ENCODE measurements at places on chromosomes 6 and 20.

- no peak for DNase-seq
These were observed 302.7 kb downstream of the RFPL4B start for GRCh38 chr6:112649853-112650252.

DNA sequence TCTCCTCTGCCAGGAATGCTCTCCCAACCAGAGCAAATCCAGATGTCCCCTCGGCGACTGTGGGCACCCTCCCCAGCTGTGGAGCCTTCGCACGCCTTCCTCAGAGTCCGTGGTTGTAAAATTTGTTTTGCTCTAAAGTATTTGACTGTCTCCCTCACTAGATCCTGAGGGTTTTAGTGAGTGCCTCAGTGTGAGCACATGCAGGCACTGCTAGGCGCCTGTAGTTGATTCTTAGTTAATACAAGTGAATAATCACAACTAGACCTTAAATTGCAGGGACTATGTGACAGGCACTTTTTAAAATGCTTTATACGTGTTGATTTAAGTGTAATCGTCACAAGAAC lies 680 bp upstream of the MTCH1 start:
- no peak for DNase-seq

DNA sequence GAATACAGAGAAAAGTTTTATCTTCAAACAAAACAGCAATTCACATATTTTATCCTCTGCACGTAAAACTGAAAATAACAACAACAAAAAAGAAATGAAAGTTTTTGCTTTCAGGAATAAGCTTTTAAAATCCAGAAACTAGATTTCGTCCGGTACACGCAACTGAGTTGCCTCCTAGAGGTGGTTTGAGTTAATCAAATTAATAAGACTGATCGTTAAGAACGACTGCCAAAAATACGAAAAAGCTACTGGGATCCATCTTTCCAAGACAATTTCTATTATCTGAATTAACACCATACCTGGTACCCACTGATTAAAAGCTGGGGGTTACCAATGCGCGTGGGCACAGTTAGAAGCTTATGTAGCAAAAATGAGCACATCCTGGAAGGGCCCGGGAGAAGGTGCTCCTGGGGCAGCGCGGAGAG lies 669 bp downstream of the PDCD2 start:
- DNase-seq = no peak

- DNase-seq = no peak
These were observed 25.1 kb downstream of the ACOT13 start for GRCh38 chr6:24692003-24692402.

- DNase-seq = no peak
These were observed 89.9 kb downstream of the CDS2 start for GRCh38 chr20:5216663-5217062.

DNA sequence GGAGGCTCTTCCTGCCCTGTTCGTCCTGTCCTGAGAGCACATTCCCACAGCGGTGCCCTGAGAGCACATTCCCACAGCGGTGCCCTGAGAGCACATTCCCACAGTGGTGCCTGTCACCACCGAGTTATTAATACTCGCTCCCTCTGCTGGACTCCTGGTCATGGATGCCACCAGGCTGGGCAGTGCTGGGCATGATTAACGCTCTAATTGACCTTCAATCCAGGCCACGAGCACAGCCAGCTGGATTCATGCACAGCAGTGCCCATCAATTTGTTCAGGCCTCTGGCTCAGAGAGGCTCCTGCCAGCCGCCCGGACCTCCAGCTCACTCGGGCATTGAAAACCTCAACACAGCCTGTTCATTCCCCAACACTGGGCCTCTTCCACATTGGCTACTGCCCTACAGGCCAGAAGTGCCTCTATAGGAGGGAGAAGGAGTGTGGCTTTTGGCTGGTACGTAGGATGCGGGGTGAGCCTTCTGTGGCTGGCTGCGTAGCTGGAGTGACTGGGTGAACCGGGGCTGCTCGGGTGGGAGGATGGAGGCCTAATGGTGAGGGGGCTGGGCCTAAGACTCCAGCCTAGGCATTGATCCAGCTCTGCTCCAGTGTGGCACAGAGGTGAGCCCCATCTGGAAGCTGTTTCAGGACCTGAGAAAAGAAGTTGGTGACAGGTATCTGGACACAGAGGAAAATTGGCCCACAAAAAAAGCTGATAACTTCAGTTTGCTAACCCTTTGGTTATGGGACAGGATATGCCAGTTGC lies 9.3 kb downstream of the IP6K3 start:
- no peak for DNase-seq

DNA sequence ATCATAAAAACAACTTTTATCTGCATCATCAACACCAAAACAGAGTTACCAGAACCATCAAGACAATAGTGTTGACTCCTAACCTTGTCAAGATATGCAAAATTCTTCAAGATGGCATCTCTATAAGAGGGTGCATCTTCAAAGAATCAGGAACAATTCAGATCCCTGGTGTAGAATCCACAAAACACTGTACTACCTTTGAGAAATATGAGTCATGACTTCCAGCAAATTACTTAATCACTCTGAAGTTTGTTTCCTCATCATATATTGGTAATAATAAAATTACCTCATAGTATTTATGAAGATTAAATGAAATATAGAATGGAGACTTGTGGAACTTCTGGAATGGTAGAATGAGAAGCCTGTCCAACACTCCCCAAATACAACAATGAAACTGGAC lies 221.3 kb upstream of the SUPT3H start:
- no peak for DNase-seq
